ENCODE measurements at places on chromosomes 4 and X.

GRCh38 chrX:120672841-120673530 is 43.1 kb upstream of the C1GALT1C1 start:
- no peak for DNase-seq

DNA sequence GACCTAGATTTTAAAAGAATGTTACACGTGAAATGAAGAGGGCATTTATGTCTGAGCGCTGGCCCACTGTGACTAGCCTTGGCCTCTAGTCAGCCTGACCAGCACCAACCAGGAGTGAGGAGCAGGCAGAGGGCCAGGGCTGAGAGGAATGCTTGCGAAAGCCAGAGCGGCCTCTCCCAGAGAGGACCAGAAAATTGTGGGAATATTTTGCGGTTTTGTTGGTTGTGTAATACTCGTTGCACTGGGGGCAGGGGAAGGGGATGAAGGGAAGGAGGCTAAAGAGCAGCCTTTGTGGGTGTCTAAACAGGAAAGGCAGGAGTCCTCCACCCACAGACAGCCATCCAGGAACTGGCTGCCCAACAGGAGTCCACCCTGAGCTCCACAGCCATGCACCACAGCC is 3.8 kb downstream of the GABRE start:
- no peak for DNase-seq

GRCh38 chr4:11438647-11439046 is 10.0 kb upstream of the HS3ST1 start:
- no peak for DNase-seq

DNA sequence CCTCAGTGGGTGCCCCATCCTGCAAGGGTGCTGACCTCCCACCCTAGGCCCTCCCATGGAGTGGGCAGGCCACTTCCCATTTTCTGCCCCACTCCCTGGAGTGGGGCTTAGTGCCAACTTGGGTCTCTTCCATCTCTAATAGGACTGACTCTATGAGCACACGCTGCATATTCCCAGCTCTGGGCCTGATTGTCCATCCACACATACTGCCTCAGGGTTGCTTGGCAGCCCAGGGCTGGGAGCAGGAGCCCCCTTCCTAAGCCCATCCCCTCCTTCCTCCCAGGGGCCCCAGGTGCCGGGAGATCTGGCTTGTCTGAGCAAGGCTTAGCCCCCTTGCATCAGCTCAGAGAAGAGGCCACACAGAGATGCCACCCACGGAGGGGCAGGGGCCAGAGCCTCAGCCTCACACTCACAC is 55.1 kb downstream of the PJA1 start:
- DNase-seq: peak; percentile 50

DNA sequence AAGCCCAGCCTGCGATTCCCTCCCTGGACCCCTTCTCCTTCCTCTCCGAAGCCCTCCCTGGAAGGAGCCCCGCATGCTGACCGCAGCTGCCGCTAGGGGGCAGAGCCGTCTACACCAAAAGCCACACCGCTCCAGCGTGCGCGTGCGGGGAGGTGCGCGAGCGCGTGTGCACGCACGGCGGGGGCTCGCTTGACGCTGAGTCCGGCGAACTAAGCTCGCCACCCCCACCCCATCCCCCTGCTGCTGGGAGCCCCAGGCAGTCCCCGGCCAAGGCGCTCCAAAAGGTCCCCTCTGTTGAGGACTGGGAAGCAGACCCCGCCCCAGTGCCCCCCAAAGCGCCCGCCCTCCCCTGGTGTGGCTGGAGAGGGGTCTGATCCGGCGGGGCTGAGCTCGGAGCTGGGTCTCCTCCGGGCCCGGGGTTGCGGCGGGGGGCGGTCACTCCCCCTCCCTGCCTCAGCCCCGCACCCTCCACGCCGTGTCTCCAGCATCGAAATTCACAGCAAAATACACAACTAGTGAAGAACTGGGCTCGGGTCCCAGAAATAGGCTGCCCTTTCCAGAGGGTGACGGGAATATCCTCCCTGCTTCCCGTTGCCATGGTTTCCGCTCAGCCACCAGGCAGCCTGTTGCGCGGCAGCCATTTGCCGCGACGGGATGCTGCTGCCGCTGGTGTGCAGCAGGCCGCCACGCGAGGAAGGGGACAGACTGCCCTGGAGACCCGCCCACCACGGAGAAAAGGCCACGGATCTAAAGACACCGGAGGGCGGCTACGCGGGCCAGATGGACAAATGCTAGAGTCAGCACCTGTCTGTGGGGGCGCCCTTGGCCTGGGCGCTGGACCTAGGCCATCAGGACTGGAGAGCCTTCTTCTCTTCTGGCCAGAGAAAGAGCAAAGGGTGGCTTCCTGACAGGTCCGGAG is 11.2 kb upstream of the CCNQ start:
- peak; percentile 81 for DNase-seq

All from SJCRH30 (cell line).